ENCODE measurements at places on chromosomes 11 and 22.

DNA sequence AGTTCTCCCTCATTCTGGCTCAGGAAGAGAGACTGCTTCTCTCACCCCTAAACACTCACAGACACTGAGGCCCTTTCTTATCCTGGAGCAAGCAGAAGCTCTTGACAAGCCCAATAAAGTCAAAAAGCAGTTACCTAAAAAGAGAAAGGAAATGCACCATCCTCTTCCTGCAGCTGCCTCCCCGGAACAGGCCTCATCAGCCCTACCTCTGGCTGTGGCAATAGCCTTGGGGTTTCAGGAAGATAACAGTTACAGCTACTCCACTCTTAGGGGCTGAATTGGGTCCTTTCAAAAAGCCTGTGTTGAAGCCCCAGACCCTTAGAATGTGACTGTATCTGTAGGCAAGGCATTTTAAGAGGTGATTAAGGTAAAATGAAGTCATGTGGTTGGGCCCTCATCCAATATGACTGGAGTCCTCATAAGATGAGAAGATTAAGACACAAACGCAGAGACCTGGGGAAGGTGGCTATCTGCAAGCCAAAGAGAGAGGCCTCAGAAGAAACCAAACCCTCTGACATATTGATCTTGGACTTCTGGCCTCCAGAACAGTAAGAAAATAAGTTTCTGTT lies 3.5 kb upstream of the LGALS12 start:
- no peak for DNase-seq

GRCh38 chr11:2914455-2915195 lies 14.6 kb downstream of the PHLDA2 start:
- DNase-seq: no peak

DNA sequence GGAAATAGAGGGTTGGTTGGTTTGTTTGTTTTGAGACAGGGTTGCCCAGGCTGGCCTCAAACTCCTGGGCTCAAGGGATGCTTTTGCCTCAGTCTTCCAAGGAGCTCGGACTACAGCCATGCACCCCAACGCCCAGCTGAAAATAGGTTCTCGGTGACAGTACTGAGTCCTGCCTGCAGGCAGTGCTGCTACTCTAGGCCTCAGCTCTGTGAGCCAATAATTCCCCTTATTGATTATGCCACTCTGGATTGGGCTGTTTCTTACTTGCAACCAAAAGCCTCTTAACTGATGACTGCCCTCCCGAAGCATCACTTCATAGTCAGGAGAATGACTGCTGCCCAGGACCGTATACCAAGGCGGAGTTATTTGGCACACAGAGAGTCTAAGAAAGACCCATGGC lies 1.2 kb upstream of the C11orf16 start:
- DNase-seq: no peak

DNA sequence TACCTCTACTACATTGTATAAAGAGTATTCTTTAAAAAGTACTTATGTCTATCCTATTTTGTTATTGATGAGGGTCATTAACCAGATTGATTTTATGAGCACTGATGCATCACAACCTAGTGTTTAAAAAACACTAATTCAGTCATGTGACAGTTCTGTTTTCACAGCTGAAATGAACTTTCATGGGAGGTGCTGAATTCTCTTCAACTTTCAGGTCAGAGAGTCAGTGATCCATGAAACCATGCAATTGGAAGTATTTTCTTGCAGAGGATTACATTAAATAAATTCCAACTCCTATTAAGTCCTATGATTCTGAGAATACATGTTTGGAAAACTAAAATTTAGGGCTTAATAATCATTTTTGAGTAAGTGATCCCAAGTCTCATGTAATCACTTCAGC lies 889.4 kb downstream of the KCNA4 start:
- no peak for DNase-seq

DNA sequence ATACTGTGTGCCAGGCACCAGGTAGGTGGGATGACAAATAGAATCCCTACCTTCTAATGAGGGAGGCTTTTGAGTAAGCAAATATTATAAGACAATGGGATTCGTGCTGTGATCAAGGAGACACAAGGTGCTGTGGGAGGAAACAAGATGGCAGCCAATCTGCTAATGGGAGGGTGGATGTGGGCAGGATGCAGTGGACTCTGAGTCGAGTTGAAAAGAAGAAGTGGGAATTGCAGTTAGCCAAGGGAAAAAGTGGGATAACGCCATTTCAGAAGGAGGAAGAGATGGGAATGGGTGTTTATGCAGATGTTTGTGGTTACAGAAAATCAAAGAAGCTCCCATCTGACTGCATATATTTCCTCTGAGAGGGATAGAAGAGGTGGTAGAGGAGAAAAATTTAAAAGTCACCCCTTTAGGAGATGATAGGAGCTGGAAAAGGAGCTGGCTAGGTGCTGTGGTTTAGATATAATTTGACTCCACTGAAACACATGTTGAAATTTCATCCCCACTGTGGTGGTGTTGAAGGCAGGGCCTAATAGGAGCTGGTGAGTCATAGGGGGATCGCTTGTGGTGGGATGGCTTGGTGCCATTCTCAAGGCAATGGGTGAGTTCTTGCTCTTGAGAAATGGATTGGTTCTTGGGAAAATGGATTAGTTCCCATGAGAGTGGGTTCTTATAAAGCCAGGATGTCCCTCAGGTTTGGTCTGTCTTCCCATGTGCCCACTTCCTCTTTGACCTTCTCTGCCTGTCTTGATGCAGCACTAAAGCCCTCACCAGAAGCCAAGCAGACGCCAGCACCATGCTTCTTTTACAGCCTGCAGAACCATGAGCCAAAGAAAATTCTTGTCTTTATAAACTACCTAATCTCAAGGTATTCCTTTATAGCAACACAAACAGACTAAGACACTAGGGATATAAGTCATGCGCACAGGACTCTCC lies 30.0 kb upstream of the POU2AF1 start:
- no peak for DNase-seq

DNA sequence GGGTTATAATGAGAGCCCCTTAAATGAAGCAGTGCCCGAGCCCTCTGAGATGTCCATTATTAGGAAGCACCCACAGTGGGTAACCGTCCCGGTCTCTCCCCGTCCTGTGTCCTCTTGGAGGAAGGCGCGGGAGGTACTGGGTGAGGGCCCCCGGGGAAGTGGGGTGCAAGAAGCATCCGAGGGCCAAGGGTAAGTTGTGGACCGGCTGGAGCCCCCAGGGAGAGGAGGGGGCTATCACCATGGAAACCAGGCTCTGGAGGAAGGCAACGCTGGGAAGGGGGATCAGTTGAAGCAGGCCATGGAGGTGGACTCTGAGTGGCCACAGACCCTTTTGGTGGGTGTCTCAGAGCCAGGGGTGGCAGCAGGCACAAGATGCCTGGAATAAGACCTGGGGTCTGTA lies 173.6 kb downstream of the ST3GAL4 start:
- DNase-seq: no peak

- DNase-seq: no peak
These were observed 5.4 kb downstream of the GPHA2 start for GRCh38 chr11:64930340-64930739.

DNA sequence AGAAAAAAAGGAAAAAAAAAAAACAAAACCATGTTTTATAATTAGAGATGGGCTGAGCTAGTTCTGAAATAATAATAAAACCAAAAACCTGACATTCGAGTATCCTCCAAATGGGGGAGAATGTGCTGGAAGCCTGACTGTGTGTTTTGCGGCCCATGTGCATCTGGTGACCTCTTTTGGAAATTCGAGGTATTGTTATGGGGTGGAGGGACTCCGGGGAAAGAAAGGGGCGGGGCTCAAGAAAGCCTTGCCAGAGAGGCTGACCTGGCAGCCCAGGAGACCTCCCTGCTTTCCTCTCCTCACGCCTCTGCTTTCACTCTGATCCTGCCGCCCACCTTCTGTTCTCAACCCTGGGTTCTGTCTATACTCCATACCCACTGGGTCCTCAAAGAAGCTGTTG lies 72.9 kb downstream of the CTTN start:
- no peak for DNase-seq

DNA sequence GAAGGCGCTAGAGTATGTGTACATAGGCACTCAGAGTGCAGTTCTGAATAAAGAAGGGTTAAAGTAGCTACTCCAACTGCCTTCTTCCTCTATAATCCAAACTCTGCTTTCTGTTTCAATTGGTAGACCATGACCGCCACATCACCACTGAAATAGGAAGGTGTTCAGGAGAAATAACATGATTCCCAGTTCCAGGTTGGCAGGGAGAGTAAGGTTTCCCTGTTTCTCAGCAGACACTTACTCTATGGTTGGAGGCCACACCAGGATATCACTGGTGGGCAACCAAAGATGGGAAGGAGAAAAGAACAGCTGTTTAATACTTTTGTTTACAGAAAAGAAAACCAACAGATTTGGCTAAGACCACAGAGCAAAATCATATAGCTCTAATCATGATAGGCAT lies 37.9 kb downstream of the PAK1 start:
- DNase-seq: no peak

DNA sequence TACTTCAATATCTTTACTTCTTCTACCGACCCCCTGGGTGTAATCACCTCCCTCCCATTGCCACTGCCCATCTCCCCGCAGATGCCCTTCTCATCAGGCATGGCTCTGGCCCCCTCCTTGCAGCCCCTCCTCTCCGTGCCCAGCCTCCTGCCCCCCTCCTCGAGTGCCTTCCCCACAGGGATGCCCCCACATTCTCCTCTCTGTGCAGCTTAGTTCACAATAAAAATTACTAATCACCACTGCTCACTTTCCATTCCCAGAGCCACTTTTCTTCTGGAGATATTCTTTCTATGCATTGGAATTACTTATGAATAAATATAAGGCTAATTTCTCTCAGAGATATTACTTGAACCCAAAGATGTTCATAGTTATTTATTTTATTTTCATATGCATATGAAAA lies 22.1 kb downstream of the IFITM10 start:
- DNase-seq: no peak

DNA sequence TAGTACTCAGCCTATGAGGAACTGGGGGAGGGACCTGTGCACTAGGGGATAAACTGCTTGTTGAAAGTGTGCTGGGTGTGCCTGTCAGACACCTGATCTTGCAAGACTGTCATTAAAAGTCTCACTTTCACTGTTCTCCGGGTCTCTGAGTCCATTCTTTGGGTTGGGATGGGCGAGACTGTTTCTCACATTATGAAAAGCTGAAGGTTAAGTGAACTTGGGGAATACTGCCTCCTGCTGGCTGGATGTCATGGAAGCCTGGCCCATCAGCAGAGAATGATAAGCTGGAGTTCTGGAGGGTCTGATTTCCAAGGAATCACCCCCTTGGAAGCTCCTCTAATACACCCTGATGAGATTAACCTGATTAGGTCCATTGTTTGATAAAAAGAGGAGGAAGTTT lies 9.0 kb upstream of the VPREB1 start:
- DNase-seq: no peak

GRCh38 chr11:62794201-62794775 lies 2.5 kb upstream of the TMEM223 start:
- no peak for DNase-seq

- no peak for DNase-seq
These were observed 14.4 kb upstream of the EHF start for GRCh38 chr11:34606326-34607120.

DNA sequence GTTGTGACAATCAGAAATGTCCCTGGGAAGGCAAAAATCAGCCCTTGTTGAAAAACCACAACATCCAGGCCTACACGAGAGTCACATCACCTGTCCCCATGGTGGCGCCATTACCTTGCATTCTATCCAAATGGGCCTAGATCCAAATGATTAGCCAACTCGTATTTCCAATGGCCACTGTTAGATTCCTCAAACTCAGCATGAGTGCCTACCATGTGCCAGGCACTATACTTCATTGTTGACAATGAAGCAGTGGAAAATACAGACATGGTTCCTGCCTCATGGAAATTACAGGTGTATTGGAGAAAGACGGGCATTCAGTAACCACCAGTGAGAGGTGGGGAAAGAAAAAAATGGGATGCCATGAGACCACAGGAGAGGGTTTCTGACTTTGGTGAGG lies 29.8 kb upstream of the CREB3L1 start:
- DNase-seq: no peak

- no peak for DNase-seq
These were observed 17.5 kb upstream of the SHANK2 start for GRCh38 chr11:71269603-71270511.

DNA sequence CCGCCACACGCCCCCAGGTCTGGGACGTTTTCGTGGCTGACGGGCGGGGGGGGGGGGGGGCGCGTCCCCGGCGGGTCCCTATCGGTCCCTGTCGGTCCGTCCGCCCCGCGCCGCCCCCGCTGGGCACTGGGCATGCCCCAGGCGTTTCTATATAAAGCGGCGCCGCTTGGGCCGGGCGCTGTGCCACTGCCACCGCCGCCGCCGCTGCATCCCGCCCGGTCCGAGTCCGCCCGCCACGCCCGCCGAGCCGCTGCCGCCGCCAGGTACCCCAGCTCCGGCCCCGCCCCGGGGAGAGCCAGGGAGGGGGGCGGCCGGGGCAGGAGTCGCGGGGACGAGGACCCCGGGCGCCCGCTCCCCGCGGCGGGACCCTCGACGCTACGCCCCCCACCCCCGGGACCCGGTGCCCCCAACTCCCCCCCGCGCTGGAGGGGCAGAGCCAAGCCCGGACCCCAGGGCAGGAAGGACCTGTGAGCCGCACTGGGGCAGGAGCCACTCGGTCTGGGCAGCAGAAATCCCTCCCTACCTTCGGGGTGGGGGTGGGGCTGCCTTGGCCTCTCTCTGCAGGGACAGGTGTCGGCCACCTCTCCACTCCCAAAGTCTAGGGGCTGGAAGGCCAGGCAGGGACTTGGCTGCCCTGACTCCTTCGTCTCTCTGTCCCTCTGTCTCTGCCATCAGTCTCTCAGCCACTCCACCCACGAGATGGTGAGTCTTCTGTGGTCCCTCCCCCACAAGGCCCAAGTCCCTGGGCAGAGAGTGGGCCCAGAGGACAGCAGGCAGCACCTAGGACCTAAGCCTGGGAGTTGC lies at the start of gene CARNS1:
TSS of gene CARNS1 (plus strand) at position 178 of the 804 bp plus-strand sequence. CDS start at position 700, 522 bp downstream.
- DNase-seq: no peak

DNA sequence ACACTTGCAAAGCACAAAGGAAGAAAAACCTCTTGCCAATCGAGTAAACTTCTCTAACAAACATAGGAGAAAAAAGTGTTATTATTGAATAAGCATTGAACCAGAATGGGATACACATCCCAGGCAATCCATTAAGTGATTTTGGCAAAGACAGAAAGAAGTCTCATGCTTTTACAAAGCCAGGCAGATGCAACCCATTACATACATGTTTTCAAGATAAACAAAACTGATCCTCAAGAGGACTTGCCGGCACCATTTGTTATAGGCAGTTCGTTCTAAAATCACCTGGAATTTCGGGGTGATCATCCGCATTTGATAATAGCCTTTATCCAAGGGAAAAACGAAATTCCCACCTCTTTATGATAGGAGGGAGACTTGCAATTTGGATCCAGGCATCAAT lies 97.5 kb upstream of the RAG2 start:
- no peak for DNase-seq

- DNase-seq: no peak
These were observed 13.8 kb upstream of the PIM3 start for GRCh38 chr22:49946612-49947295.

- no peak for DNase-seq
These were observed 7.5 kb upstream of the MS4A7 start for GRCh38 chr11:60370811-60371298.

Measured in activated gamma-delta T cell (primary cell).